ENCODE measurements at places on chromosomes 16 and 17.

- DNase-seq = peak; percentile 80
Observed at GRCh38 chr17:48618256-48618896, 3.3 kb upstream of the HOXB8 start.

DNA sequence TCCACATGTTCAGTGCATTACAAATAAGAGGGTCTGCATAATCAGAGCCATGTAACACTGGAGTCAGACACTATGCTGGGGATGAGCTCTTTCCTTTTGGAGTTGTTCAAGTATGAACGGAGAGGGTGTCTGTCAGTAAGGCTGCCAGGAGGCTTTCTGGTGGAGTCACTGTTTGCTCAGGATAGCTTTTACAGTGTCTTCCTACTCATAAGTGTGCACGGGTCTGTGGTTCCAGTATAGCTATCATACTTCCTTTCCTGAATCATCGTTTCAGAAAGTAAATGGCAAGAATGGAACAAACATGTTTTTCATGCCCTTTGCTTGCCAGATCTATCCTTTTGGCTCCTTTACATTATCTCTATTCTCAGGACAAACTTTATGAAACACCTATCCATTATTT, 152.7 kb upstream of the CDH11 start:
- no peak for DNase-seq

- no peak for DNase-seq
Observed at GRCh38 chr16:82867485-82867884, 240.7 kb downstream of the CDH13 start.

- no peak for DNase-seq
Observed at GRCh38 chr16:65021852-65022595, 99.8 kb downstream of the CDH11 start.

- DNase-seq = no peak
Observed at GRCh38 chr16:71762186-71762585, 37.7 kb upstream of the PHLPP2 start.

GRCh38 chr17:81111066-81111465, 54.2 kb upstream of the PVALEF start:
- no peak for DNase-seq

DNA sequence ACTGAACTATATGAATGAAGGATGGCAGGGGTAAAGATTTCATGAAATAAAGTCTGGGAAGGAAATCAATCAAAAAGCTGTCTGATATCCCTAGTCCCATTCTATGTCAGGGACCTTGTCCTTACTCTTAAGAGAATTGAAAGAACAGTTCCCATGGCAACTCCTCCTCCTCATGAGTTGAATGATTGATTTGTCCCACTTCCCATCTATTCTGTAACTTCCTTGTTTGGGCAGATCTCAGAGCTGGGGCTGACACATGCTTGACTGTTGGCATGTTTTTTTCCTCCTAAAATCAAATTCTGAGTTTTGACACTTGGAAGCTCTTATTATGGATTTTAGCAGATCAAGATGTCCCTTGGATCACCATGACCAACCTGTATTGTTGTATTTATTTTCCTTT, 1138.6 kb upstream of the CDH8 start:
- no peak for DNase-seq

GRCh38 chr16:23578101-23578830, 17.9 kb downstream of the NDUFAB1 start:
- DNase-seq = no peak

DNA sequence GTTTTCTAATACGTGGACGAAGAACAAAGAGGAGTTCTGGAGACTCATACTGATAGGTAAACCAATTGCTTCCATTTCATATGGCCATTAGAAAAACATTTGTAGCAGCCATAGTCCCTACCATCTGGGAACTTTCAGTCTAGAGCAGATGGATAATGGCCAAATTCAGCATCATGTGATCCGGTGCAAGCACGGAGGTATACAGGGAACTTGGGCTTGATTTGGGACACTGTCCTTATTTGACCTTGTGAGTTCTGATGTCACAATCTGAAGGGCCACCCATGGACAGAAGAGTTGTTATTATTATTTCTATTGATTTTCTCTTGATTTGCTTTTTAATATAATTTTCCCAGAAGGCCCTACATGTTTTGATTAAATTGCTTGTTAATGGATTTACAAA, 154.6 kb upstream of the ZNF267 start:
- DNase-seq = no peak

DNA sequence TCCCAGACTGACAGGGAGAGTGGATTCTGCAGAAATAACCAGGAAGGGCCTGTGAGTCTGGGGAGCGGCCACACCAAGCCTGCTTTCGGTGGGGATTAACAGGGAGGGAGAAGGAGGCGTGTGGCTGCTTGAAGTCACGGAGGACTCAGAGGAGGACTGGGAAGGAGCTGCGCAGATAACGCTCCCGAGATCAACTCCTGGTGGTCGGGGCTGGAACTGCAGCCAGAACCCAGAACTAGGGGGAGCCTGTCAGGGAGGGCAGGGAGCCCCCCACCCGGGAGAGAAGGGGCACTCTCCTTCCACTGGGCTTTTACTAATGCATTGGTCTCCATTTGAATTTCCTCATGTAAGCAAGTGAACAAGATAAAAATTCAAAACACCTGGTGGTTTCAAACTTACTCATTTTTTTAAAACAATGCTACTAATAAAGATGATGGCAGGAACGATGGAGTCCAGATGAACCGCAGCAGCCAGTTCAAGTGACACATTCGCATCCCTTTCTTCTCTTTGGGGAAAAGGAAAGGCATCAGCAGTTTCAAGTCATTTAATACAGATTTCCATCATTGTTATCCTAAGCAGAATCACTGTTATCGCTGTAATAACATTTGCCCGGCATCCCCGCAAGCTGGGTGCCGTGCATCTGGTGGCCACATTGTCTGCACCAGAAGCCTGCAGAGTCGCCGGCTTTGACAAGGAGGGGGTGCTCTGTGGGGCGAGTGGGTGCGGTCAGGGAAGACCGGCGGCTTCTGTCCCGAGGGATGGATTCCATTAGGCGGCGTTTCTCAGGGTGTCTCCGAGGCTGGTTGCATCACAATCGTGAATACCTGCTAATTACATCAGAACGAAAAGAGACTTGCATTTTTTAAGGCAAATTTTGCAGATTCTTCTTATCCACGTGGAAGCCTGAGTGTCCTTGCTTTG, 183.0 kb downstream of the FOXL1 start:
- peak; percentile 40 for DNase-seq

GRCh38 chr16:11109566-11109965, 146.4 kb downstream of the SOCS1 start:
- DNase-seq = no peak

GRCh38 chr16:3608069-3608468, 3.3 kb downstream of the SLX4 start:
- no peak for DNase-seq

DNA sequence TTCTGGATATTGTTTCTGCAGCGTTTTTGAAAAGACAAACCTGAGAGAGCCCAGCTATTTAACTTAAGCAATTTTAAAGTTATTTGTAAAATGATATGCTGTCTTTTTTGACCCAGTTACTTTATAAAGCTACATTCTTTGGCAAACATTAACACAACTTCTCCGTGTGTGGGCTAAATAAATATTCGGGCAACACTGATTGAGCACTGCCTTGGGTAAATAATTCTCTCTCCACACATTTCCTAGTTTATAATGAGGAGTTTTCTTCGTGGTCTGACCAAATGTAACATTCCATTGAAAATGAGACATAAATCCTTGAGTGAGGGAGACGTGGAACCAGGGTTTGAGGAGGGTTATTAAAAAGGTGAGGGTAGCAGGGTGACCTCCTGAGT, 142.8 kb downstream of the WWOX start:
- DNase-seq = no peak

GRCh38 chr17:18167421-18167820, 16.2 kb upstream of the ALKBH5 start:
- DNase-seq = no peak

DNA sequence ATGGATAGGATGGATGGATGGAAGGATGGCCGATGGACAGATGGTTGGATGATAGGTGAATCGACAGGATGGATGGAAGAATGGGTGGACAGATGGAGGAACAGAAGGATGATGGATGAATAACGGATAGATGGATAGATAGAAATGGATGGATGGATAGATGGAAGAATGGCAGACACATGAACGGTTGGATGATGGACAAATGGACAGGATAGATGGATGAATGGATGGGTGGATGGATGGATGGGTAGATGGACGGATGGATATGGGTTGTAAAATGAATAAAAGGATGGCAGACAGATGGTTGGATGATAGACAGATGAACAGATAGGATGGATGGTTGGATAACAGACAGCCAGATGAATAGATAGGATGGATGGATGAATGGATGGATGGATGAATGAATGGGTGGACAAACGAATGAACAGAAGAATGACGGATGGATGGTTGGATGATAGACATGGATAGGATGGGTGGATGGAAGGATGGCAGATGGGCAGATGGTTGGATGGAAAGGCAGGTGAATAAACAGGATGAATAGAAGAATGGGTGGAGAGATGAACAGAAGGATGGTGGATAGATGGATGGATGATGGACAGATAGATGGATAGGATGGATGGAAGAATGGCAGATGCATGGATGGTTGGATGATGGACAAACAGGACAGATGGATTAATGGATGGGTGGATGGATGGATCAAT, 55.9 kb downstream of the DYNLRB2 start:
- DNase-seq = no peak

DNA sequence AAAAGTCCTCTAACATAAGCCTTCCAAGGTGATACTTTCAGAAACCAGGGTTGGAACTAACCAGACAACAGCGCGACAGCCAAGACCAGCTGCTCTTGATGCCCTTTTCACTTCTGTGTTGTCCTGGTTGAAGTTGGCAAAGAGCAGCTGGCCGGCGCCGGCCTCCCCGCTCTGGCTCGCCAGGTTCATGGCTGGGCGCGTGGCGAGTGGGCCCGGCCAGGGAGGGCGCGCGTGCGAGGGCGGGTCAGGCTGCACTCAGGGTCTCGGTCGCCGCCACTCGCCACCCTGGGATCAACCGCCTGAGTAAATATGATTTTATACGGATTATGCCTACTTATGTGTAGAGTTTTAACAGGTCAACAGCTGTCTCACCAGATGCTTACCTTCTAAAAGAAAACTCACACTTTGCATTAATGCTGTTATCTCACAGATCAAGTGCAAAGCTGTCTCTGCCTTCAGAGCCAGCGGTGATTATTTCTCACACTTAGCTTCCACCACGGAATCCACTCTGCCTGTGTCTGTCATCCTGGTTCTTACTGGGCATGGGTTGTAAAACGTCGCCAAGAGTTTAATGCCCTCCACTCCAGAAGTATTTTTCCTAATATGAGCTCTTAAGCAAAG, 13.5 kb downstream of the KCTD2 start:
- no peak for DNase-seq

DNA sequence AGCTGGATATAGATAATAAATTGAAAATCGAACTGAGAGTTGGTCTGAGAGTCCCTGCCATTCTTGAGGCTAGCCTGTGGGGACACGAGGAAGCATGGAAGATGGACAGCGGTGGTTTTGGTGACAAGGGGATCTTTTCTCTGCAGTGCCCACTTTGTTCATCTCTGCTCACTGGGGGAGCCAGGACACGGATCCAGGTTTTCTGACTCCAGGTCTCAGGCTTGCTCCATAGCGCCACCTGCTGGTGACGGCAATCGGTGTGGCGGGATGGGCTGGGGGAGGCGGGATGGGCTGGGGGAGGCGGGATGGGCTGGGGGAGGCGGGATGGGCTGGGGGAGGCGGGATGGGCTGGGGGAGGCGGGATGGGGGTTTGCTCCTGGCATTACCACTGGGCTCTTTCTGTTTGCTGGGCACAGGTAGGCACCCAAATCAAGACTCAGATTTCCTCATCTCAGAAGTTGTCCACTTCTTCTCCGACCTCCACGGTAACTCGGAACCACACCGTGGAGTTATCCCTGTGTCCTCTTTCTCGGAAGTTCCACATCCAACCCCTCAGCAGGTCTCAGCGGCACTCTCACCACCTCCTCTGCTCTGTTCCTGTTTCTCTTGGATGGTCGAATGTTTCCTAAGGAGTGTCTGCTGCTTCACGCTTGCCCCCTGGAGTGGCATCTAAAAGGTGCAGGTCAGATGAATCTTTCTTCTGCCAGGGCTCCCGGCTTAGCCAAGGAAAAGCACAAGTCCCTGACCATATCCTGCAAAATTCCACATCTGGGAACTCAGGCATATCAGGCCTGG, 142.4 kb downstream of the CYLD start:
- peak; percentile 9 for DNase-seq

- no peak for DNase-seq
Observed at GRCh38 chr17:16488186-16488967, 3.6 kb downstream of the LRRC75A start.

- DNase-seq = no peak
Observed at GRCh38 chr17:50582741-50583140, 22.2 kb downstream of the CACNA1G start.

DNA sequence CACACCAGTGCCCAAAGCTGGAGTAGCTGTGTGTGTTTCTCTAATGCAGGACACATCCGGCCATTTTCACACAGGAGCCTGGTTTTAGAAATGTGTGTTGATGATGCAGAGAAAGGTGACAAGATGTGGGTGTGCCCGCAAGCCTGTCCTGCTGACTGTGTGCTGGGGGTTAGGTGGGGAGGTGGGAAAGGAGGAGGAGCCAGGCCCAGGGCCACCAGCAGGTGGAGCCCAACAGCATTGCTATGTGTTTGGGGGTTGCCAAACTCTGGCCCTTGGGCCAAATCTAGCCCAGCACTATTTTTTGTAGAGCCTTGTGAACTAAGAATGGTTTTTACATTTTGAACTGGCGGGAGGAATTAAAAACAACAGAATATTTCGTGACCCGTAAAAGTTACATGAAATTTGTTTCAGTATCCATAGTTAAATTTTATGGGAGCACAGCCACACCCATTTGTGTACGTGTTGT, 61.7 kb upstream of the LGALS9 start:
- peak; percentile 63 for DNase-seq

- DNase-seq = no peak
Observed at GRCh38 chr17:77961741-77962140, 3.2 kb downstream of the TNRC6C start.

Data from activated naive CD8-positive, alpha-beta T cell treated with anti-CD3 and anti-CD28 coated beads for 36 hours (primary cell).